Right lung (tissue), 10 donors: ENCODE measurements at places on chromosomes 4 and X.

DNA sequence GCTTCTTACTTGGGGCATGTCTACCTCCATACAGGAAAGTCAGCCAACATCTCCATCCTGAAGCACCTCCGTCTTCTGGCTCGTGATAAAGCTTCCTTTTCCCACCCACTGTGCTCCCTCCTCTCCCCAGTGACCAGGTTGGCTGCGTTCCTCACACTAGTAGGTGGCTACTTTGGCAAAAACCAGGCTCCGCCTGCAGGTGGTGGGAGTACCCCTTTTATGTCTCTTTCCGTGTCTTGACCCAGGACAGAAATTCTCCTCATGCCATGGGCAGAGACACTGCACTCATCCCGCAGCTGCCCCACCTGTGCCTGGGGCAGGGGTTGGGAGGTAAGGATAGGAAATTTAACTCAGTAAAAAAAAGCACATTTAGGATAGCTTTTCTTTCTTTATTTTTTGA, 50.9 kb downstream of the ENPP6 start:
- no peak for DNase-seq

DNA sequence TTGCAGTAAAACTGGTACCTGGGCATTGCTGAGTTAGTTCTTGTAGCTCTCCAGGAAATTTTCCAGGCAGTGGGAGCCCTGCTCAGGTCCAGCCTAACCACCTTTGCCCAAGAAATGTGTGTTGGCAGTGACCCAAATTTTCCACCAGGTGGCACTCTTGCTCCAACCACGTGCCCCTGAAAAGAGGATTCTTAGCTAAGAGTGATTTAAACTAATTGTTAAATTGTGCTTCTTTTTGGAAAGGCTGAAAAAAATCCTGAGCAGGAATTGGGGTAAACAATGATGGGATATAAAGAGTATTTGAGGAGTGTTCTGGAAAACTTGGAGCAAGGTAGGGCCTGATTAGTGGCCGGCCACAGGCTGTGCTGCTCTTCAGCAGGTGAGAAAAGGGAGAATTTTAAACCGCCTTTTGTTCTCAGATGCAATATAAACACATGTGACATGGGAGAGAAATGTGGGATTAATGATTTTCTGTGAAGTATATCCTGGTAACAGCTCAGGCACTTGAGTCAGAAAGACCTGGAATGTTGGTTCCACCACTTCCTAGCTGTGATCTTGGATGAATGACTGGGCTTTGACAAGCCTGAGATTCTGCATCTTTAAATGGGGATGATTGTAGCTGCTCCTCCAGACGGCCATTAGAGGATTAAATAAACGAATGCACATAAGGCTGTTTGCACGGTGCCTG, 219.6 kb downstream of the PTTG2 start:
- DNase-seq: peak; percentile 59

- DNase-seq: no peak
Observed at GRCh38 chr4:100736641-100737451, 219.0 kb upstream of the EMCN start.

DNA sequence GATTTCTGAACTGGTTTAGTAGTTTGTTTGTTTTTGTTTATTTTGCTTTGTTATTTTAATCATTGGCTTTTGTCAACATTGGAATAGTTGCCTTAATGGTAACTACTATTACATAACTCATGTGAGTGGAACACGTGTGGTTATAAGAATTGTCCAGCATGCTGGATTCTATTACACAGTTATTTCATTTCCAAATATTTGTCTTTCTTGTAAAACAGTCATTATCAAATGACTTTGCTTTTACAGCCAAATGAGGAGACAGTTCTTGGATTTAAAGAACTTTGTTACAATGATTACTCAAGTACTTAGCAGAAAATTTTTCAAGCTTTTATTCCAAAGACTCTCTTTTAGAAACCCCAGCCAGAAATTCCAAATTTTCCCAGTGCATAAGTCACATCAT, 516.1 kb upstream of the MAGEB2 start:
- DNase-seq: peak; percentile 12

DNA sequence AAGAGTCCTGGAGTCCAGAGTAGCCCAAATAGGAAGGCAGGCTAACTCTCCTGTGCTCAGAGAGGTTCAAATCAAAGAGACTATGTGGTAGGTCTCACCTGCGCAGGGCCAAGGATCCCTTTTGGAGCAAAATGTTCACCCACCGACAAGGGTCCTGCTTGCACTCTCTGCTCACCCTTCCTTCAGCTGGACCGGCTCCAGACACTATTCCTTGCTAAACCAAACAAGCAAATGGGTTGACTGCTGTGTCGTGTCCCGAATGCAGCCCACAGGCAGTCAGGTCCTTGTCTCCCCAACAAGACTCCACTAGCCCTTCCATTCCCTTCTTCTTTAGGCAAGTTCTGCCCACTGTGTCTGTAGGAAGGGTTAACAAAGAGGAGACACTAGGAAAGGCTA, 760 bp downstream of the TRMT2B start:
- DNase-seq: no peak

DNA sequence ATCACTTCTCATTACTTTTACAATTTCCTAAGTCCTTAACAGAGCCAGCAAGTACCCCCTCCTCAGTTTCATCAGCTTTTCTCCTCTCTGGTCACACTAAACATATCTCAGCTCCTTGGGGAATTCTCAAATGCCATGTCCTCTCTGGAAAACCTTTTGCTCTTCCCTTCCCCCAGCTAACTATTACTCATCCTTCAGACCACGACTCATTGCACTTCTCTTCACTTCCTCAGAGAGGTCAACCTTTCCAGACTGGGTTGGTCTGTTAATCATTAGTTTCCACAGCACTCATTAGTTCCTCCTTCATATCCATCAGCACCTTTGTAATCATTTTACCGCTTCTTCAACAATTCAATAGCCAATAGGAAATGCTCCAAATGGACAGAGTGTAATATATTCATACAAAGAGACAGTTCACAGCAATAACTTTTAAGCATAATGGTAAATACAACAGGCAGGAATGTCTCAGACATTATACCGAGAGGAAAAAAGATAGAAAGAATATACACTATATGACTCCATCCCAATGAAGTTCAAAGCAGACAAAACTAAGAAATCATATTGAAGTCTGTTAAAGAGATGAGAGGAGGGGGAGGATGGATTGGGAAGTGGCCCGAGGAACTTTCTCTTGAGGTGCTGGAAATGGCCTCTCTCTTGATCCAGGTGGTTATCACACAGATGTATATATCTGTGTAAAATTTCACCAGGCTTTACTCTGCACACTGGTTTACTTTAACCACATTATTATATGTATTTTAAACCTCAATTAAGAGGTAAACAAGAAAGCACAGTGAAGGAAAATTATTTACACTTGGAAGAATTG, 39.6 kb downstream of the DDX60L start:
- no peak for DNase-seq

DNA sequence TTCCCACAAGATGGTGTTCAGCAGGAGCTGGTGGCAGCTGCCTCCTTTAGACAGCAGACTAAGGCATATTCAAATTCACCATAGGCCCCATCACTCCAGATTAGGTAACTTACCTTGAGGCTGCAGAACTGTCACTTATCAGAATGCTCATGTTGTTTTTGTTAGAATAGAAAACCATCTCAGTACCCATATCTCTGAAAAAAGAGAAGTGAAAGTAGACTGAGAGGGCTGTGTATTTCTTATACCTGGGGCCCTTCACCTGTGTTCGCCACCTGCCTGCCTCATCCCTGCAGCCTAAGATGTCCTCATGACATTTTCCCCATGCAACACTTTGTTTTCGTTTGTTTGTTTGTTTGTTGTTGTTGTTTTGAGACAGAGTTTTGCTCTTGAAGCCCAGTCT, 32.9 kb upstream of the SPRY1 start:
- DNase-seq: no peak

DNA sequence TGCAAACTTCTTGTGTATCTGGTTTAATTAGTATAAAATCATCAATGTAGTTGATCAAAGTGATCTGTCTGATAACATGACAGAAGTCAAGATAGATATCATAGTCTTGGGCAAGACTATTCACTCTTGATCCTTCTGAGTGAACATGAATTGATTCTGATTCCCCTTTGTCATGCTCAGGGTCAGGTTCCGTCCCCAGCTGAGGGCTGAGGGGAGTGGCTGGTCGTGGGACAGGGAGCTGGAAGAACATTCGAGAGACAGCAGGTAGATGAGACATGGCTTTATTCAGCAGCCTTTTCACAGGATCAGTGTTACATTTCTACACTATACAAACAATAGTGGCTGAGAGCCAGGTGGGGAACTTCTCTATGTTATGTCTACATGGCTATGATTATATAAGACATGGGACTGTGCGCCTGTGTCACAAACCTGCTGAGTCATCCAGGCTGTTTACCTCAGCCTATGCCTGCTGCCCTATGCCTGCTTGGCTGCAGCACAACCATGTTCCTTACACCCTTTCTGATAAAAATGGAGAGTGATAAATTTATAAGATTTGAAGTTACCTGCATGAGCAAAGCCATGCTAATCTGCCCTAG, 586.9 kb upstream of the NR3C2 start:
- DNase-seq: no peak

- no peak for DNase-seq
Observed at GRCh38 chr4:150950657-150951288, 64.3 kb downstream of the LRBA start.

GRCh38 chr4:168551945-168552695, 55.3 kb downstream of the PALLD start:
- no peak for DNase-seq

DNA sequence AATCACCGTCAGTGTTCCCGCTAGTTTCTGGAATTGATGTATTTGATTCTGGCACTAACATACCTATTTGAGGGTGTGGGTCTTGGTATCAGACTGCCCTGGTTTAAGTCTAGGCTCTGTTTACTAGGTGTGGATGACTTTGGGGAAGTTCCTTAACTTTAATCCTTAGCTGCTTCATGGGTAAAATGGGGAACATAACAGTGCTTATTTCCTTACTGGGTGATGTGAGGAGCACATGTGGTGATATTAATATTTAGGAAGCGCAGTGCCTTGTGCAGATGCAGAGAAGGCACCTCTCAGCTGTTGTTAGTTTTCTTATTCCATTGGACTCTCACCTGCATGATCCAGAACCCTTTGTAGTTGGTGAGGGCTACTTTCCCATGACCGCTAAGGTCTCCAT, 17.1 kb downstream of the RNF4 start:
- no peak for DNase-seq

DNA sequence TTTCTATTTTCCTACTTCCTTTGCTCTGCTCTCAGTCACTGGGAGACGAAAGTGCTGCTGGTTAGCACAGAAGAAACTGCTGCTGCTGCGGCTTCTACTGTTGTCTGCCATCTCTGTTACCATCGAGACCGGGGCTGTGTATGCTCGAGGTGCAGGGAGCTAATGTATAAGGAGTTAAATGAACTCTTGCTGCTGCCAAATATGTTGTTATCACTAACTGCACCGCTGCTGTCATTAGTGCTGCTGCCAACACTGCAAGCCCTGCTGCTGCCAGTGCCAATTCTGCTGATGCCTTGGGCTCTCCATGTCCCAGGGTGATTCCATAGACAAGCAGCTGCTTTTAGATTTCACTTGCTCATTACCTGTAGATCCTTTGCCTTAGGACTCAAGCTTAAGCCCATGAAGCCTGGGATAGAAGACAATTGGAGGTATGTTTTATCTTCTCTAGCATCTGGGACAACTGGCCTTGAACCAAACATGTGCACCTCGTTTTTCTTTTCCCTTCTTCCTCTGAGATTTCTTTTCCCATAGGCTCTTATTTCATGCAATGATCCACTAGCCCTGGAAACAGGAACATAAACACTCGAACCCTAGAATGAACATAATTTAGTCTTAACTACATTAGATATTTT, 107.8 kb downstream of the CCSER1 start:
- no peak for DNase-seq
